ENCODE measurements at places on chromosomes 13 and 19.

DNA sequence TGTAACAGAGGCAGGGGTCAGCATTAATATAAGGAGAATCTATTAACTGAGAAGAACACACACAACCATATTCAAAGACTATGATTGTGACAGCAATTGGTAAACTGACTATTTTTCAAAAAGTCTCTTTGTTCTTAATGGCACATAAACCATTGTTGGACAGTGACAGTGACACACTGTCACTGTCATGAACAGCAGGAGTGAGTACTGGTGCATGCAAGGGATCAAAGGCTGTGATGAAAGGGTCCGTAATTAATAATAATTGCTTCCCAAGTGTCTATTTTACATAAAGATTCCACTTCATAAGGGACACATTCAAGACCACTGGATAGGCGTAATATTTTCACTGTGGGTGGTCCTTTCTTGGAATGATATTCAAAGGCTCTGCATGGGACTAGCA, 50.7 kb downstream of the LHFPL6 start:
- no peak for DNase-seq

GRCh38 chr19:55621673-55622231, 2.6 kb downstream of the ZNF784 start:
- DNase-seq, result no peak

DNA sequence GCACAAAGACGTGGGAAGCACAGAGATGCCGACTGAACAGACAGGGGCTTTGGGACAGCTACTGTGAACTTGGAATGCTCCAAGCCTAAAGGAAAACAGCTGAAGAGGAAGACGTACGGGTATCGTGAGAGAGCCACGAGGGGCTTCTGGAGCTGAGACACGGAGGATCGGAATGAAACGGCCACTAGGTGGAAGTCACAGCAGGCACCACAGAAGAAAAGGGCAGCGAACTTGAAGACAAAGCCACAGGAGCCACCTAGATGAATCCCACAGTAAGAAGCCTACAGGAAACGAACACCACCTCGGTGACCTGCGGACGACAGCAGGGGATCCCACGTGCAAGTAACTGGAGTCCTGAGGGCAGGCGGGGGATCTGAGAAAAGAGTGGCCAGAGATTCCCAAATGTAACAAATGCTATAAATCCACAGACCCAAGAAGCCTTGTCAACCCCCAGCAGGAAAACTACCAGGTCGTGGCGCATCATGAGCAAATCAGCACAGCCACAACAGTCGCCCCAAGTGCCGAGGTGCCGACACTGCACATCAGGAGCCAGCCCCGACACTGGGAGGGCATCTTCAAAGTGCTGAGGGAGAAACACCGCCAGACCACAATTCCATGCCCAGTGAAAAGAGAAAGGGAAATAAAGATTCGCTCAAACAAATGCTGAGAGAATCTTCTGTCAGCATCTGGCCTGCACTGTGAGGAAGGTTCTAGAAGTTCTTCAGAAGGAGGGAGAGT, 39.3 kb upstream of the ISYNA1 start:
- DNase-seq, result no peak

DNA sequence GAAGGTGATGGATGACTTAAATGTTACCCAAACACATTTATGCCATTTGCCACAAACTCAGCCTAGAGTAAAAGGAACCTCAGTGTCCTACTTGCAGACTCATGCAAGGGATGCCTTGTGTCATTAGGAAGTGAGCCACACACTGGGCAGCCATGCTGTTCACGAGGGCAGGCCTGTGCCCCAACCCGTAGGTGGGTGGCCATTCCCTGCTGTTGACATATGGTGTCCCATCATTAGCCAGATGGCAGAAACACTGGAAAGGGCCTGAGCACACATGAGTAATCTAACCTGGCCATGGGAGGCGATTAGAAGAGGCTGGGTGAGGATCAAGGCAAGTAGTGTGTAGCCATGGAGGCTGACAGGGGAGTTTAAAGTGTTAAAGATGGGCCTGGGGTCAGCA, 9.7 kb upstream of the LRCH1 start:
- peak; percentile 96 for DNase-seq

DNA sequence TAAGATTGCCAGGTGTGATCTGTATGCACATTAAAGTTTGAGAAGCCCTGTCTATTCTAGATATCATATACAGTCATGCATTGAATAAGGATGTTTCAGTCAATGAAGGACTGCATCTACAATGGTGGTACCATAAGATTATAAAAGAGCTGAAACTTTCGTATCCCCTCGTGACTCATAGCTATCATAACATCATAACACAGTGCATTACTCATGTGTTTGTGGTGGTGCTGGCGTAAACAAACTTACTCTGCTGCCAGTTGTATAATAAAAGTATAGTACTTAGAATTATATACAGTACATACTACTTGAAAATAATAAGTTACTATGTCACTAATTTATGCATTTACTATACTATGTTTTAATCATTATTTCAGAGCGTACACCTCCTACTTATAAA, 489.3 kb downstream of the GPC6 start:
- no peak for DNase-seq

GRCh38 chr13:39414339-39414738, 188.7 kb downstream of the LHFPL6 start:
- DNase-seq, result no peak

- no peak for DNase-seq
These were observed 47.6 kb downstream of the SACS start for GRCh38 chr13:23385931-23386330.

DNA sequence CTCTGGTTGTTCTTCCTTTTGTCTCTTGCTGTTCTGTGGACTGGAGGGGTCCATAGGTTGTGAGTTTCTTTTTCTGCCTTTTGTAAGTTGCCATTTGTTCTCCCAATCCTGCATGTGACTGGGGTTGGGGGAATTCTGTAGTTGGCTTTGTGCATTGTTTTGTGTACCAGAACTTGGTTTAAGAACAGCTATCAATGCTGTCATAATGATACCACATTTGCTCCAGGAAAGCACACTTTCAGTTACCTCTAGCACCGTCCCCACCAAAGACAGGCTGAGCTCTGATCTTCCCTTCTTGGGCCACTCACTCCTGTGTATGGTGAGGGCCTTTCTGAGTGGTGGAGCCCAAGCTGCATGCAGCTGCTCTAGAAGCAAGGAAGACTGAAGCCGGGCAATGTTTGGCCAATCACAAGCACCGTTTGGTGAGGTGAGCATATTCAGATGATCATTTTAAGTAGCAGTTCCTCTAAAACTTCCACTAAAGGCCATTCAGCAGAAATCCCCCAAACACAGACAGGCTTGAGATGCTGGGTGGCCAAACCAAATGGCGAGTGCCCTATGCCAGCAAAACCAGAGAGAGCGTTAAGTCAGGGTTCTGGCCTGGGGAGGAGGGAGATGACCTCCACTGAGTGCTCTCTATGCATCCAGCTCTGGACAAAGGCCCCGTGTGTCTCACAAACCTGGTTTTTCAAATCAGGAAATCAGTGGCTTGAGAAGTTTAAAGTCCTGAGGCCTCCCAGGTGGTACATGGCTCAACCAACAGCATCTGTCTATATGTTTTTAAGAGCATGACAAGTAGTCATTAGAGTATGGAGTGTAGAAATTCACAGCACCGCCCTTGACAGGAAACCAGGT, 120.7 kb upstream of the SPATA13 start:
- DNase-seq, result no peak

GRCh38 chr19:2798733-2799132, 13.4 kb downstream of the THOP1 start:
- no peak for DNase-seq

GRCh38 chr13:73055813-73056564, 2.8 kb upstream of the KLF5 start:
- no peak for DNase-seq

DNA sequence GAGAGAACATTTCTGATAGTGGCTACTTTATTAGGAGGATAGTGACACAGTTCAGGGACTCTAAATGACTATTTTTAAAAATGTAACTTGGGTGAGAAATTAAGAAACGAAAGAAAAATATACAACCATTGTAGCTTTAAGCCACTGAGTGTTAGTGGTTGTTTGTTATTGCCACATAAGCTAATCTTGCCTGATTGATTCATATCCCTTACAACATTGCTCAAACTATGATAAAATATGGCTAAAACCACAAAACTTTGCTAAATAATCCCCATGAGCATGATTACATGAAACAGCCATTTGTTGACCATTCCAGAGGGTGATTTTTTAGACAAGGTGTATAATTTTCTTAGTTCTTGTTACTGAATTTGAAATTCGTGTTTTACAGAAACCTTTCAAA, 343.4 kb downstream of the SLITRK5 start:
- no peak for DNase-seq

- no peak for DNase-seq
These were observed 240.3 kb downstream of the DCT start for GRCh38 chr13:94239135-94239534.

- DNase-seq, result no peak
These were observed 105.4 kb downstream of the WDFY2 start for GRCh38 chr13:51689663-51689996.

DNA sequence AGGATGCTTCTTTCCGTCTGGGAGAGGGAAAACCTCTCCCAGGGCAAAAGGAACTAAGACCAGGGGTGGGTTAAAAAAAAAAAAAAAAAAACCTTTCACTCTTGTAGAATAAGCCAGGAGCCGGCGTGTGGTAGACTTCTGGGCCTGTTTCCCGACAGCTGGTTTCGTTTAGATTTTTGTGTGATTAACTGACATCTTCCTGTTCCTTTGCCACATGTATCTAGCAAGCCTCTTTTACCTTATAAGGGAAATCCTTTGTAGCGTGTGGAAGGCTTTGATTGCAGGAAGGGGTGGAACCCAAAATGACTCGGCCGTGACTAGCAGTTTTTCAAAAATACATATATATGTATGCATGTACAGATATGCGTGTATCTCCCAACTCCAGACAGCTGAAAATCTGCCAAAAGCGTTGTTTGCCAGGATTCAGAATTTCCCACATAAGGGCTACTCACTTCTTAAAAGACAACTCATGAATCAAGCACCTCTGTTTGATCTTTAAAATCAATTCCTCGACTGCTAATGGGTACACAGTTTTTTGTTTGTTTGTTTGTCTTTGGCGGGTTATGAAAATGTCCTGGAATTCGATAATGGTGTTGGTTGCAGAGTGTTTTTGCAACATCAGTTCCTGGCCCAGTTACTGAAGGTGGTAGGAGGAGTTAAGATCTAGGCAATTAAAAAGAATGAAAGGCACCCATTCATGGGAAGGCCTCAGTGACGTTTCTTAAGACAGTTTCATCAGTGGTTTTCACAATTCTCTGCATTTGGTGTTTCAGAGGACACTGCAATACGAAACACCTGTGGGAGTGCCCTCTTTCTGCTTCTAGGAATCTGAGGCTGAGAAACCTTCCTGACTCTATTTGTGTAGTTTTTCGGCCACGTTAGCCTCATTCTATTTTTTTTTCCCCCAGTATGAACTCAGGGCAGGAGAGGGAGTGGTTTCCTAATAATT, 2.7 kb downstream of the TPM4 start:
- peak; percentile 23 for DNase-seq

Data from cerebellar nuclear complex (tissue), 1 donor.